Choroid plexus epithelial cell (primary cell): ENCODE measurements at places on chromosomes 2 and 18.

DNA sequence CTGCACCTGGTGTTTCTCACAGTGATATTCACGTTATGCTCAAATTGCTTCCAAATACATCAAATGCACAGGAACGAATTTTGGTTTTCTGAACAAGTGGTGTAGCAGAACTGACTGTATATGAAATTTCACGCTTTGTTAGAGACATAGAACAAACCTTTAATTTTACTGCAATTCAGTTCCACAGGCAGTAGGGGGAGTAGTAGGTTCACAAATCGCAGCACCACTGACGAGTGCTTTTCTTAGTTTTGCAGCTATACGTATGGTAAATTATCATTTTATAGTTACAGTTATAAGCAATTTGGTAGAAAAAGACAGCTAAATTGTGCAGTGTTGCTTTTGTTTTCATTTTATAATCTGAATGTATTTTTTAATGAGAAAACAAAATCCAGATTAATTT, 113.3 kb downstream of the KIAA1328 start:
- peak; percentile 77 for DNase-seq

- peak; percentile 95 for DNase-seq
Measured at GRCh38 chr2:10935953-10936942, 24.5 kb downstream of the KCNF1 start.

GRCh38 chr2:199707593-199708185, 143.3 kb downstream of the FTCDNL1 start:
- no peak for DNase-seq

- no peak for DNase-seq
Measured at GRCh38 chr2:119256582-119256921, 32.9 kb downstream of the STEAP3 start.

GRCh38 chr2:45840481-45840880, 189.0 kb downstream of the PRKCE start:
- no peak for DNase-seq

DNA sequence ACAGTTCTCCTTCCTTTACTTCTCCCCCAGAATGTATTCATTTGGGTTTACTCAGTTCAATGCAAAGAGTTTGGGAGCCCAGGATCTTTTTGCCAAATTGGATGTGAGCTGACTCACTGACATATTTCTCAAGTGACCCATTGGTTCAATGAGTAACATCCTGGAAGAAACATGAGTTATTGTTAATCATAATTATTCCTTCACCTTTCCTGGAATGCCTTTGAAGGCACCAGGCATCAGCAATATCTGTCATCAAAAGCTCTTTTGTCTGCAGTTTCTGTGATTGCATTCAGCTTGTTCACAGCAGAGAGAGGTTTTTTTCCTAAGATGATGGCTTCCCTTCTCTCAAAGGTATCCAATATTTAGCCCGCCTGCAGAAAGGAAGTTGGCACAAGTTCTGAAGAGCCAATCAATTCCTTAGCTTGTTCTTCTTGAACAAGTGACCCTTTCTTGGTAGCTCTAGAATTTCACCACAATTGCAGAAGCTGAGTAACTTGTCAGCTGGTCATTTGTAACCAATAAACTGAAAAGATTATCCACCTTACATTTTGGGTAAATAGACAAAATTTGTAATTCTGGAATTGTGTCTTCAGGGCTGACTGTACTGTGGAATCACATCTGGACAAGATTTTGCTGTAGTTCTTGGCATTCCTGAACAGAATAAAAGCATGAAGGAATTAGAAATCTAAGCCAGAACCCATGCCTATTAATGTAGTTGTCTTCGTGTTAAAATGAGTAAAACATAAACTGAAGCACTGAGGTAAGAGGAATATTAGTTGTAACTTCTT, 72.2 kb upstream of the TMEM17 start:
- peak; percentile 81 for DNase-seq

DNA sequence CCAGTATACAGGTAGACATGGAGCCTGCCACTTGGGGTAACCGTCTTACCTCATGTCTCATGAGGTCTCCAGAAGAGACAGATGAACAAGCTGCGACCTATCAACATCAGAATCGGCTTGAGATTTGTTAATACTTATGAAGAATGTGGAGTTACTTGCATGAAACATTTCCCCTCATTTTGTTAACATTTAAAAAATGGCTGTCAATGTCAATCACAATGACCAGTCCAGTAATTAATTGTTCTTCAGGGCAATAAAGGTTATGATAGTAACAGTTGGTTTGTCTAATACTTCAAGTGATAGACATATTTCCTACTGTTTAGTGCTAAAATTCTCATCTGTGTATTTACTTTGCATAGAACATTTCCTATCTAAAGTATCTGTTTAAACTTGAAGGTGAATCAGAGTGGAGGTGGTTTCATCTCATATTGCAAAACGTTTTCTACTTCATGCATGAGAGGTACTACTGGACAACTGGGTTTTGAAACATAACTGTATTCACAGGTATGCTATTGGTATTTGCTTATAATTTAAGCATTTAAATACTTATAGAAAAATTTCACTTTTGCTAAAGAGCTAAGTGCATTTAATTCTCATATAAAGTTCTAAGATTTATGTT, 15.1 kb downstream of the SERTAD2 start:
- no peak for DNase-seq

DNA sequence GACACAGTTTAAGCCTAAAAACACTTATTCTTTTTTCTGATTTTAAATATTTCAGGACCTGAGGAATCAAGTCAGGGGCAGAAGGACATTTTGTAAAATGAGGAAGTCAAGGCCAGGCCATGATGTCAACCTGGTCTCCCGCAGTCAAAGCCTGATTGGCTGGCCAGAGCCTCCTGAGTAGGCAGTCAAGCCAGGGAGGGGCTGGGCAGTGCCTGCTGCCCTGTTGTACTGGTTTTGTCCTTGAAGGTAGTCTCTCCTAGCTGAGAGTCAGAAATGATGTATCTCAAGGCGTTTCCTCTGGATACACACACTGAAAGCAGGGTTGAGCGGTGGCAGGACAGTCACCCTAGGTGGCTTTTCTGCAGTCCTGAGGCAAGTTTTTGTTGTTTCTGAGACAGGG, 19.8 kb downstream of the CCT7 start:
- no peak for DNase-seq

DNA sequence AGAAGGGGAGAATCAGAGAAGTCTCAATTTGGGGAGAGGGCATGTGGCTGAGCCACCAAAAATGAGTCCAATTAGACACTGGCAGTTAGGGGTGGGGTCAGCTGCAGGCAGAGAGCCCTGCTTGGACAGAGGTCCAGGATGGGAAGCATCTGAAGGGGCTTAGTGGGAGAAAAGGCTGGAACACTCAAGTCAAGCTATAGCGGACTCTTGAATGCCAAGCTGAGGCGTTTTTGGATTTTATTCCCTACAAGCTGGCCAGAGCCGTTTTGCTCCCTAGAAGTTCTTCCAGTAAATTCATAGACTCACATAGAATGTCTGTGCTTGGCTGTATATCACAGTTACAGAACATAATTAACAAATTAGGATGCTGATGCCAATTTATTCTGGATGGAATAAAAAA, 172.8 kb downstream of the ACOXL start:
- no peak for DNase-seq

- no peak for DNase-seq
Measured at GRCh38 chr2:222887124-222887523, 26.3 kb downstream of the ACSL3 start.

DNA sequence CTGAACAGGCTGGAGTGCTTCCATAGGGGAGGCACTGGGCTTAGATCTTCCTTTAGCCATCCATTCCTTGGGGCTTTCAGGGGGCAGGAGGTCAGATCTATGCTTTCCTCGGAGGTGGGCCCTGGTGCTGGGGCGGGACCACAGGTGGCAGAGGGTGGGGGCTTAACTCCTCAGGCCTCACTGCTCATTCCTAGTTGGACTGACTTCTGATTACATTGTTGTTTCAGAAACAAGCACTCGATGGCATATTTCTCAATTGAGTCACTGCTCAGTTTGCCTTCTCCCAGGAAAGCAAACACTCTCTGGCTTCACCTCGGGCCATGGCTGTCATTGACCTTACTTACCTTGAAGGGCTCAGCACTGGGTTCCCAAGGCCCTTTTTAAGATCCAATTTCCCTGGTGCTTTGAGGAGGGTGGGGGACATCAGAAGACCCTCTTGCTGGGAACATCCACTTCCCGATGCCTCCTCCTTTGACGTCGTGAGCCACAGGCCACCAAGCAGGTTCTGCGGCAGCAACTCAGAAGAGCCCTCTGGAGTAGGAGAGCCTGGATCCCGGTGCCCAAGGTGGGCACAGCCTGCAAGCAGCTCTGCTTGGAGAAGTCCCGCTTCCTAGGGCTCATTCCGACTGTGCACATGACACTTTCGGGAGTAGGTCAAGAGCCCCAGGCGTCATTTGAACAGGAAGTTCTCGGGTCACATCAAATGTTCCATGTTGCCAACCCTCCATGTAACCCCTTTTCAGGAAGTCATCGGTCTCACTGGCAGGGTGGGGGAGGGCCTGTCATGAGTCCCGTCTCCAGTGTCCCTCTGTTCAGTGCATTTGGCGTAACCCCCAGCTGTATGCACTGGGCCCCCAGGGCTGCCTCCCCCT, 40.6 kb downstream of the SDC1 start:
- DNase-seq: peak; percentile 81

- peak; percentile 56 for DNase-seq
Measured at GRCh38 chr2:17719562-17720371, 33.8 kb downstream of the SMC6 start.

DNA sequence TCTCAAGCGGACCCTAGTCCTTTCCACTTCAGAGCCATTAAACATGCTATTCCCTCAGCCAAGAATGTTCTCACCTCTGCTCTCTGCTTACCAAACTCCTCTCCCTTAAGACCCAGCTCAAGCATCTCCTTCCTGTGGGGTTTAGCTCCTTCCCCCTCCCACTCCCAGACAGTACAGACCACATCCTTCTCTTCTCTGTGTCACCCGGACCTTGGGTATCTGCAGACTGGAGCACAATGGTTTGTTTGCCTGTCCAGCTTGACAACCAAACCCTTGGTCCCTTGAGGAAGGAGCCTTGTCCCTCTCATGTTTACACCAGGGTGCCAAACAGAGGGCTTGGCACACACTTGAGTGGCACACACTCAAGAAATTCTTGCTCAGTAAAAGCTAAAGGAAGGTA, 4.1 kb upstream of the CD8A start:
- no peak for DNase-seq

DNA sequence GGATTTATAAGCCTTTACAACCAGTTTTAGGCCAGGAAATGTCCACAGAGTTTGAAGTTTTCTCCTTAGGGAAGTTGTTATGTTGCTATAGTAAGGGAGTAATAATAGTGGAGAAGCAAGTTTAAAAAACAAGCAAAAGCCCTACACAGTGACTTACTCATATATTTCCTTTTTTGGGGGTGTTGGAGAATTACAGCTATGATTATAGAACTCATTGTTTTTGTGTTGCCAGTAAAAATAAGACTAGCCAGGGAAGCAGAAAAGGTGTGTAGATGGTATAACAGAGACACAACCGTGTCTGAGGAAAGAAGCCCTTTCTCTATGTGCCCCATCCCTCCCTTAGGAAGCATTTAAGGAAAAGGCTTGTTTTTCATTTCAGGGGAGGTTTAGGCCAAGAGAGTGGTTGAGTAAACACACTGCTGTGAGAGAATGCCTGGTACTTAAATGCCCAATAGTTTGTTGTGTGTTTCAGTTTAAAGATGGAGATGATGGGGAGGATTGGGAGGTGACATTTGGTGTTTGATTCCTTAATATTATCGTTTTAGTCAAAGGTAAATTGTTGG, 2.3 kb downstream of the VAPA start:
- no peak for DNase-seq

DNA sequence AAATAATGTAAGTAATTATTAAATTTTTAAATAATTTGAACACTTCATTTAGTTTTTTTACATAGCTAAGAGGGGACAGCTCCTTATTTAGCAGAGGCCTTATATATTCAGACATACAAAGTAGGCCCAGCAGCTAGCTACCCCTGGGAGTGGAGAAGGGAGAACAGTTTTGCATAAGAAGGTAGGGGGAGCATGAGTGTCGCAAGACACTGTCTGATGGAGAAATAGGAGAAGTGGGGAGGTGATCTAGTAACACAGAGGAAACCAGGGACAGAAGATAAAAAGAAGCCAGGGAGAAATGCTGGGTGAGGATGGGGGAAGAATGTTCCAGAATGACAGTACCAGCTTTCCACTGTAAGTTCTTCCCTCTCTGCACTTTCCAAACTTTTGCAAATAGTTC, 16.0 kb upstream of the RGPD4 start:
- no peak for DNase-seq

- DNase-seq: peak; percentile 84
Measured at GRCh38 chr2:37916512-37917082, 8.5 kb upstream of the RMDN2 start.

DNA sequence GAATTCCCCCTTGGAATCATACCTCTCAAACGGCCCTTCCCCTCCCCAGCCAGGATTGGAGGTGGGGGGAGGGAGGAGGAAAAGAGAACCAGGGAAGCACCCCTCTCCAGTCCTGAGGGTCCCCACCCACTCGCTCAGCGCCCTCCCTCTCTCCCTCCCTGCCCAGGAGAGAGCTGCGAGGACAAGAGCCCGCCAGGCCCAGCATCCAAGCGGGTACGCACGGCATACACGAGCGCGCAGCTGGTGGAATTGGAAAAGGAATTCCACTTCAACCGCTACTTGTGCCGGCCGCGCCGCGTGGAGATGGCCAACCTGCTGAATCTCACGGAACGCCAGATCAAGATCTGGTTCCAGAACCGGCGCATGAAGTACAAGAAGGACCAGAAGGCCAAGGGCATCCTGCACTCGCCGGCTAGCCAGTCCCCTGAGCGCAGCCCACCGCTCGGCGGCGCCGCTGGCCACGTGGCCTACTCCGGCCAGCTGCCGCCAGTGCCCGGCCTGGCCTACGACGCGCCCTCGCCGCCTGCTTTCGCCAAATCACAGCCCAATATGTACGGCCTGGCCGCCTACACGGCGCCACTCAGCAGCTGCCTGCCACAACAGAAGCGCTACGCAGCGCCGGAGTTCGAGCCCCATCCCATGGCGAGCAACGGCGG, 14.4 kb downstream of the HOXD3 start:
- no peak for DNase-seq

DNA sequence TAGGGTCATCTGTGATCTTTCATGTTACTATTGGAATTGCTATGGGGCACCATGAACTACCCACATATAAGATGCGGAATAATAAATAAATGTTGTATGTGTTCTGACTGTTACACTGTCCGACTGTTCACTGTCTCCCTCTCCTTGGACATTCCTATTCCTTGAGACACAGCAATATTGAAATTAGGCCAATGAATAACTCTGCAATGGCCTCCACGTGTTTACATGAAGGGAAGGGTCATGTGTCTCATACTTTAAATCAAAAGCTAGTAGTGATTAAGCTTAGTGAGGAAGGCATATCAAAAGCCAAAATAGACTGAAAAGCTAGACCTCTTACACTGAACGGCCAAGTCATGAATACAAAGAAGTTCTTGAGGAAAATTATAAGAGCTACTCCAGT, 751.3 kb downstream of the SOCS6 start:
- peak; percentile 32 for DNase-seq

- DNase-seq: no peak
Measured at GRCh38 chr2:183519371-183520056, 395.3 kb downstream of the NUP35 start.

- no peak for DNase-seq
Measured at GRCh38 chr18:42275949-42276730, 321.1 kb downstream of the PIK3C3 start.

- DNase-seq: no peak
Measured at GRCh38 chr18:34562252-34562870, 147.7 kb upstream of the DTNA start.
